ENCODE measurements at places on chromosomes 7 and 10.

DNA sequence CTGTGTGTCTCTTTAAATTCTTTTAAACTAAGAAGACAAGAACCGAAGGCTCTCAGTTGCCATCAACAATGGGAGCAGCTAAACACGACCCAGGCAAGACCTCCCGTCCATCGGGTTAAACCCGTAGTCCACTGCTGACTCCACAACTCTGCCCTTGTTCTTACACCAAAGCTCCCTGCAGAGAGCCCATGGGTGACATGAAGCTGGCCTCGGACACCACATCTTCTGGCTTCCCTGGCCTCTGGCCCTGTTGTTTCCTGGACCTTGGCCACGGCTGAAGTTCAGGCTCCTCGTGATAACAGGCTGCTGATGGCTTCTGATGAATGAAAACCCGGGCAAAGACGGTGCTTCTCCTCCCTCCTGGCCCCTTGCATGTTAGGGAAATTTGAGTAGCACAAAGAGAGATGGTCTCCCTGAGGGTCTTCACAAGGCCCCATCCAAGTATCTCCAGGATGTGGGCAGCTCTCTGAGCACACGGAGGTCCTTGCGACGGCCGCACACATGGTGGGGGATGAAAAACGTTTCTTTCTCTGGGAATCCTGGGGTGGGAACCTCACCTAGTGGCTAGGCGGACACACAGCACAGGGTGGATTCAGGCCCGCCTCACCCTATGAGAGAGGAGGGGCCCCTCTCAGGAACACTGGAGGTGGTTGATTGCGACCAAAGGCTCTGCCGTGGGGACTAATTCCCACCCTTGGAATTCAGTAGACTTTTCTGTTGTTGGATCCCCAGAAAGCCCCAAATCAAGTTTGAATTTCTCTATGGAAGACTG, 271.1 kb downstream of the ADARB2 start:
- no peak for DNase-seq

GRCh38 chr10:131926253-131926652, 25.4 kb downstream of the PPP2R2D start:
- DNase-seq, result no peak

- no peak for DNase-seq
These were observed 85.3 kb downstream of the PIP4K2A start for GRCh38 chr10:22629126-22629525.

- no peak for DNase-seq
These were observed 8.6 kb downstream of the GPRIN2 start for GRCh38 chr10:46547541-46548497.

DNA sequence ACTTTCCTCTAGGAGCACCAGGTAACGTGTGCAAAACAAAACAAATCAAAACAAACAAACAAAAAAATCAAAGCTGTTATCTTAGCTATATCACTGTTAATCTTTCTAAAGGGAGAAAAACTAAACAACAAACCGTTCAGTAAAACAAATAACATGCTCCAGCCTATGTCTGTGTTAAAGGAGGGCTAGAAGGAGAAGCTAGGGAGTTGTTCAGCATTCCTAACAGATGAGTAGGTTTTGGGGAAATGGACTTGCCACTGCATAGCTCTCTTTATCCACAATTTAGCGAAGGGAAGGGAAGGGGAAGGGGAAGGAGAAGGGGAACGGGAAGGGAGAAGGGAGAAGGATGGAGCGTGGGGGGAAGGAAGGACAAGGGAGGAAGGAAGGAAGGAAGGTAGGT, 134.2 kb upstream of the AKR1E2 start:
- peak; percentile 60 for DNase-seq

All from RPMI7951 (cell line).